ENCODE measurements at places on chromosomes 3 and 15. TPM values are rescaled to one million over a fixed set of nuclear protein-coding genes. Genes with fewer than 3 reads are reported as not detected.

The RPSA gene
- total RNA-seq: 1,984 TPM

The GOLGA8R gene
- 3.0 TPM for total RNA-seq

The KBTBD8 gene
- 4.3 TPM for total RNA-seq

The SPINT1 gene
- 57.9 TPM for total RNA-seq

The GP9 gene
- total RNA-seq: not detected

The MME gene
- total RNA-seq: 37.0 TPM

The VGLL3 gene
- 6.3 TPM for total RNA-seq

The LRTM1 gene
- total RNA-seq: not detected

The CLDN18 gene
- not detected for total RNA-seq

The SPRED1 gene
- 26.4 TPM for total RNA-seq

The MRPL47 gene
- 58.3 TPM for total RNA-seq

The XCR1 gene
- total RNA-seq: not detected

The ALS2CL gene
- 93.6 TPM for total RNA-seq

The CLDN16 gene
- 0.23 TPM for total RNA-seq

The PLCH1 gene
- total RNA-seq: 0.12 TPM

The CACNA2D3 gene
- total RNA-seq: 1.5 TPM

The MAPKAPK3 gene
- 53.9 TPM for total RNA-seq

The SLC22A14 gene
- 0.64 TPM for total RNA-seq

The PCOLCE2 gene
- total RNA-seq: 3.2 TPM

The VGLL4 gene
- 31.3 TPM for total RNA-seq

The FES gene
- total RNA-seq: 0.32 TPM

The ANKUB1 gene
- total RNA-seq: not detected

The UPK1B gene
- total RNA-seq: not detected

The MUC4 gene
- total RNA-seq: not detected

The OSBPL10 gene
- 128 TPM for total RNA-seq

The GNAT1 gene
- not detected for total RNA-seq

The MB21D2 gene
- 4.4 TPM for total RNA-seq

The LOXL1 gene
- 4.7 TPM for total RNA-seq

The IQCF2 gene
- total RNA-seq: not detected

The LHFPL4 gene
- not detected for total RNA-seq

The CD86 gene
- total RNA-seq: not detected

The HCLS1 gene
- total RNA-seq: 1.6 TPM

The ZBBX gene
- total RNA-seq: not detected

Data from MCF 10A (cell line).